ENCODE measurements at places on chromosomes 1 and 21.
A peak's percentile ranks its signal among the peaks of the same experiment; 100 is the strongest.

GRCh38 chr1:48123647-48124046 lies 98.9 kb upstream of the SLC5A9 start:
- DNase-seq, result no peak

DNA sequence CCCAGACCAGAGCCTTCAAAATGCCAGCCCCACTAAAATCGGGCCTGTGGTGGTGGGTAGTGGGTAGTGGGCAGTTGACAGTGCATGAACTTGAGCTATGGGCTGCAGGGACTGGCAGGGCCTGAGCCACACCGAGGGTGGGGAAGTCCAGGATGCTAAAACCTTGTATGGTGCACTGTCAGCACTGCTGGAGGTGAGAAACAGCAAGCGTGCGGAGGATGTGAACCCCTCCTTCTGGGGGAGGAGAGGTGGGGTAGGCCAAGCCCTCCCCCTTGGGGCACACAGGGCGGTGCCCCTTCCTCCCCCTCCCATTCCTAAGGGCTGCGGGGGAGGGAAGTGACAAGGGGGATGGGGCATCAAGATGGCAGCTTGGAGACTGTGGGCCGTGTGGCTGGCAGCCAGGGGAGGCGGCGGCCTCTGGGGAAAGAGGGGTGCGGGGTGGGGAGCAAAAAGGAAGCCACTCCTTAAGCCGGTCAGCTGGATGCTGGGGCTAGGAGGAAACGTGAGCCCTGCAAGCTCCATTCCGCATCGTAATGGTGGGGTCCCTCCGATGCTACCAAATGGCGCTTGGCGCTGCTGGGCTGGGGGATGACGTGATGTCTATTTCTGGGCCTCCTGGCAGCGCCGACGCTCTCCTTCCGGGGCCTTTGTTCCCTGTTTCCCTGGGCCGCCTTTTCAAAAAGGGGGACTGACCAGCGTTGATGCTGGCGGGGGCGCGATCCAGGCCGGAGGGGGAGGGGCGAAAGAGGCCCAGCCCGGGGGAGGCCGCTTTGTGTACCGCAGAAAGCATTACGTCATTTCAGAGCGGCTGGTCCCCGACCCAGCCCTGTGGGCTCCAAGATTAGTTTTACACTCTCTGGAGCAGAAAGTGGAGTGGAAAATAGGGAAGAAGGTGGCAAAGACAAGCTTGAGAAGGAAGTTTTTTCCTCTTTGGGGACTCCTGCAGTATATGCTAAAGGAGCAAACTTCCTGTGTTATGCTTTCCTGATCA lies 809 bp downstream of the SYT11 start:
- DNase-seq, result peak; percentile 26

DNA sequence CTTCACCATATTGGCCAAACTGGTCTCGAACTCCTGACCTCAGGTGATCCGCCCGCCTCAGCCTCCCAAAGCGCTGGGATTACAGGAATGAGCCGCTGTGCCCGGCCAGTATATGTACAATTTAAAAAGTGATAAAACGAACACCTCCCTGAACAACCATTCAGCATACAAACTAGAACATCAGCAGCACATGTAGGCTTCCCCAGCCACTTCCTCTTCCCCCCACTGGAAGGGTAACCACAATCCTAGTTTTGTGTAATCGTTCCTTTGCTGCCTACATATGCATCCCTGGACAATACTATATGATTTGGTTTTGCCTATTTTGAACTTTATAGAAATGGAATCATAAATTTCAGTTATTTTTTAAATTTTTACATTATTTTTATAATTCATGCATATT lies 60.4 kb downstream of the DESI2 start:
- DNase-seq, result no peak

GRCh38 chr1:54163051-54163450 lies 10.3 kb upstream of the CDCP2 start:
- no peak for DNase-seq

DNA sequence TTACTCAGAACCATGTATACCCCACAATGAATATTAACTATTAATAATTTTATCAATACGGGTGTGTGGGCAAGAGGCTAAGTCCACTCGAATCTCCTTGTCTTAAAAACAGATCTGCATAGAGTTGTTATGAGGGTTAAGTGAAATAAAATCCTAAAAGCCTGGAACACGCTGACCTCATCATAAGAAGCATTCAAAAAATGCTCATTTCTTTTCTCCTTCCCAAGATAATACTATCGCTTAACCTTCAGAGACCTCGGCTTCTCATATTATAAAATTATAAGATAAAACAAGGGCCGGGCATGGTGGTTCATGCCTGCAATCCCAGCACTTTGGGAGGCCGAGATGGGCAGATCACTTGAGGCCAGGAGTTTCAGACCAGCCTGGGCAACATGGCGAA lies 35.1 kb downstream of the LPAR3 start:
- DNase-seq, result no peak

- DNase-seq, result no peak
Observed at GRCh38 chr1:86119214-86119764, 37.3 kb downstream of the COL24A1 start.

GRCh38 chr1:34975771-34976170 lies 9.4 kb downstream of the TMEM35B start:
- no peak for DNase-seq

DNA sequence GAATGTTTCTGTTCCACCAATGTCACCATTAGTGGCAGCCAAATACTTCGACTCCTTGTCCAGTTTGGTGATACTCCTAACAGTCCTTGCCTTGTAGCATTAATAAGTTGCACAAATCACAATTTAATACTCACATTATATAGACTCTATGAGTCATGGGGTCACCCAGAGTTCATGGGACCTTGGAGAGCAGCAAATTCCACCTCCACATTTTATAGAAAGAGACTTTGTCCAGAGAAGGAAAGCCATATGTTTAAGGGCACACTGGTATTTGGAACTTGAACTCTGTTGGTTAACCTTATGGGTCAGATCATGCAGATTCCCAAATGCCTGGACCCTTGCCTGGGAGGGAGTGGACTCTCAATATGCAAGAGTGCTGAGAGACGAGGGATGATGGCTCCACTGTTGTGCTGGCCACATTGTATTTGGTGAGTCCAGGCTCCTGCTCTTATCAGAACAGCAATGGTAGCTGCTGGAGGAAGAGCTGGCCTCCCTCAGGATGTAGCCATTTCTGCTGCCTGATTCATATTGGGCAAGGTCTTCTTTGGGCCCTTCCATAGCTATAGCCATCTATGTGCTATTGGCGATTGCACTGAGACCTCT lies 30.6 kb downstream of the DNAJC6 start:
- DNase-seq, result no peak

DNA sequence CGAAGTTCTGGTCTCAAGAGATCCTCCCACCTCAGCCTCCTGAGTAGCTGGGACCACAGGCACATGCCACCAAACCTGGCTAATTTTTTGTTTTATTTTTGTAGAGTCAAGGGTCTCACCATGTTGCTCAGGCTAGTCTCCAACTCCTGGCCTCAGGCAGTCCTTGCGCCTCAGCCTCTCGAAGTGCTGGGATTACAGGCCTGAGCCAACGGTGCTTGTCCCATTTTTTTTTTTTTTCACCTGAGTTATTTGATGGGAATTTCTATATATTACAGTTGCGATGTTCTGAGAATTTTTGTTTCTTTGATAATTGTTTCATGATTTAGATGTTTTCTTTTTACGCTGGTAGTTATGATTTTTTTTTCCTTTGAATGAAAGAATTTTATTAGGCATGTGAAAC lies 2.5 kb downstream of the RABGAP1L start:
- DNase-seq, result no peak

- DNase-seq, result no peak
Observed at GRCh38 chr1:75745276-75745675, 20.8 kb downstream of the ACADM start.

DNA sequence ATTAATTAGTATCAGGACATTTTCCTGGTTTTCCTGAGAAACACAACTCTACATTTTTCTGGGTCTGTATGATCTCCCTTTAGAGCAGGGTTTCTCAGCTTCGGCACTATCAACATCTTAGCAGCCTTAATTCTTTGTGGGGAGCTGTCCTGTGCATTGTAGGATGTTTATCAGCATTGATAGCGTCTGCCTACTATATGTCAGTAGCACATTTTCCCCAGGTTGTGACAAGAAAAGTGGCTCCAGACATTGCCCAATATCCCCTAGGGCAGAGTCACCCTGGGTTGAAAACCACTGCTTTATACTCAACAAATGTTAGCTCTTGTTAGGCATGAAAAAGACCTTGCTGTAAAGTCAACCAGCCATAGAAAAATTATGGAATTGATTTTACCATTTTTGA lies 195.1 kb upstream of the FMN2 start:
- no peak for DNase-seq

- DNase-seq, result no peak
Observed at GRCh38 chr1:206606867-206607266, 5.4 kb downstream of the EIF2D start.

- no peak for DNase-seq
Observed at GRCh38 chr1:228307218-228308023, 99.2 kb downstream of the TRIM11 start.

DNA sequence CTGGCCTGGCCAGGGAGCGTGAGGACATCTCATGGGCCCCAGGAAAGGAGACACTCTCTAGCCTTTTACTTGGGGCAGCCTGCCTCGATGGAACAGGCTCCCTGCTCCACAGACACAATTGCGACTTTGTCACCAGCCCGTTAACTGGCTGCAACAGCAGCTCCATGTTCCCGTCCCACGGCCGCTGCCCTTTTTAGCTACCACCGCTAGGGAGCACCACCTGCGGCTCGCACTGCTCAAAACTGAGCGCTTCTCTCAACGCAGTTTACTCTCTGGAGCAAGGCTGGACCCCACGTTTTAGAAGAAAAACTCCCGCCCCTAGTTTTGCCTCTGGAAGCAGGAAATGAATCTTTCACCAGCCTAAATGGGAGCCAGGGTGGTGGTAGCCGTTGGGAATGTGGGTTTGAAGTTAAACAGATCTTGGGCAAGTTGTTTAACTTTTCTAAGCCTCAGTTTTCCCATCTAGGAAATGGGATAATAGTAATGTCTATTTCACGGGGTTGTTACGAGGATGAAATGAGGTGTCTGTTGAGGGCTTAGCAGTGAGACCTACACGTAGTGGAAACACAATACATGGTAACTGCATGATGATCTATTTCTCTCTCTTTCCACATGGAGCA lies 3.5 kb upstream of the LRRC38 start:
- no peak for DNase-seq

DNA sequence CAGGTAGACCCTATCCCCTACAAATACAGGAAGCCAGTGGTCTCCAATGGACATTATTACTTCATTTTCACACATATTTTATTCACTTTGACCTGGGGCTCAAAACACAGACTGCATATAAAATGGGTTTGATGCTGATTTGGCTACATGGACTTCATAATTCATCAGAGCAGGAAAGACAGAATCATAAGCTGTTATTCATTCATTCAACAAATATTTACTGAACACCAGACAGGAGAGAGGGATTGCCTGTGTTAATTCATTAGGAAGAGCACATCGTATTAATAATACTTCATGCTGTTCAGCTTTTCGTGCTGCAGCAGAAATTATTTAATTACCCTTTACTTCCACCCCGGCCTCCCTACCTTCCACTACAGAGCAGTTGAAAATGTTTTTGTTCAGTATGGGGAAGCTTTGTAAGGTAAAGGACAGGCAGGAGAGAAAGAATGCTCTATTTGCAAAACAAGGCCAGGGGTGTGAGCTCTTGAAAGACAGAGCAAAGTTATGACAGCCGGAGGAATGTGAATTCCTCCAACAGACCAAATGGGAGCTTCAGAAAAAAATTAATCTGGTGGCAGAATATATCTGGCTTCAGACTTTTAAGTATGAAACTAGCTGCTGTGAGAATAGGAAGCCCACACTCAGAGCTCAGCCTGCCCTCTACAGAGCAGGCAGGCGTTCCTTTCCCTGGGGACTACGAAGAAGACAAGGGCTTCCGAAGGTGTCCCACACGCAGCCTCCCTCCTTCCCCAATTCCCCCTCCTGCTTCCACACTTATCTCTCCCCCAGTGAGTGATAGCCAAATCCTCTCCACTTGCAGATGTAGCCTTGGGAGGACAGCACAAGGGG lies 58.0 kb downstream of the MDM4 start:
- no peak for DNase-seq

DNA sequence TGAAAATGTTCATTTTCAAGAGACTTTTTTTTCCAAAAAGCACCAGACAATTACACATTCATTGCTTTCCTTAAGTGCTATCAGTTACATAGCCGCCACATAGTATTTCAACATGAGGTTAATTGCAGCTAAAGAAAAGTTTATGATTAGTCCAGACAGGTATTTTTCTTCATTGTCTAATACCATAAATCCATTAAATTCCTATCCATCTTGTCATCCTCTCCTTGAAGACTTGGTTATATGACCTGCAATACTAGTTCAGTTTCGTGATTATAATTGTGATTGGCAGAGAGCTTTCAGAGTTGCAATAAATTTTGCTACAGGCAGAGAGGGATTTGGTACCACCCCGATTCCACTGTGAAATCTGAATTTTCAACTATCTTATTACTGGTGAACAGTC lies 437.7 kb downstream of the GPATCH2 start:
- no peak for DNase-seq

- no peak for DNase-seq
Observed at GRCh38 chr21:32193098-32193465, 85.8 kb downstream of the MIS18A start.

- DNase-seq, result no peak
Observed at GRCh38 chr1:59415881-59416280, 119.0 kb downstream of the FGGY start.

GRCh38 chr1:32220746-32221580 lies 1.2 kb downstream of the TMEM234 start:
- no peak for DNase-seq

GRCh38 chr1:35448344-35448801 lies 108.8 kb downstream of the KIAA0319L start:
- DNase-seq, result no peak

GRCh38 chr1:180966744-180967536 lies 54.2 kb downstream of the KIAA1614 start:
- no peak for DNase-seq

DNA sequence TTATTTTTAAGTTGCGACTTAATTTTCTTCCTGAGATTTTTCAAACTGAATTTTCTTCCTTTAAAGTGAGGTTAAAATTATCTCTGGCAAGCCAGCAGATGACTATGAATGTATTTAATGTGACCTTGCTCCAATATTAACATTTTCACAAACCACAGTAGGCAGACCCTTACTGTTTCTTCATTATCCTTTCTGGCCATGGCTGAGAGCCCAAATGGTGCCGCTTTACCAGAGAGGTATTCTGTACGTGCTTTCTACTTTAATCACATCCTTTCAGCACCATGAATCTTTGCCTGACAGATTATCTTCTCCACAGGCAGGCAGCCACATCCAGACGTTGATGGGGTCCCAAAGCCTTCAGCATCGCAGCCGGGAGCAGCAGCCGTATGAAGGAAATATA lies 129.6 kb downstream of the LRRC40 start:
- DNase-seq, result no peak

All from KG1 (cell line).